Thoracic aorta (tissue), 2 donors: ENCODE measurements at places on chromosomes 2 and 18. TPM values are rescaled to one million over a fixed set of nuclear protein-coding genes. Genes with fewer than 3 reads are reported as not detected.

DNA sequence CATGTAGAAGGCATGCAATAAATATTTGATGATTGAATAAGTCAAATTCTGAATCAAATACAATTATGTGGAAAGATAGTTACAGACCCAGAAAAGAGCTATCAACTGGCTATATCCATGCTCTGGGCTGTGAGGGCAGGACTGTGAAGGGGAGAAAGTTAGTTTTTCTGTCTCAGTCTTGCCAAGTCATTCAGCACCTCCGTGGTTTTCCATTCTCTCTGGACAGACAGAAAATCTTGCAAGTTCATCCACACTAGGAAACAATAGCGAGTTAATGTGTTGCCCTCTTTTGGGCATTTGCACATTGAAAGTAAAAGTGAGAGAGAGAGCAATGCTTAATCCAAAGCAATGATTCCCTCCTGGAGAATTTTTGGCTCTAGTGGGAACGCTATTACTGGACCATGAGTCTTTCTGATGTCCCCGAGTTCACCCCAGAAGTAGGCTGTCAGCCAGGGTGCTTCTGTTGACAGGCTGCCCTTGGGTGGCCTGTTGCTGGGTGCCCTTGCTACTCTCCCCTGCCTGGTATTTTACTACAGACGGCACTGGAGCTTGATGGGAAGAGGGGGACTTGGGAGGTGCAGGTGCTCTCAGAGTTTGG, 238.3 kb downstream of the LOXHD1 start:
- H3K27ac ChIP-seq = peak overlapping the region; percentile 60
- peaks cover 3% of the 10 kb centered on the region for H3K4me1 ChIP-seq
- peak; percentile 25 for DNase-seq
- H3K27me3 ChIP-seq = no peaks in the 10 kb centered on the region
- no peaks in the 10 kb centered on the region for H3K36me3 ChIP-seq
- H3K4me3 ChIP-seq = peak overlapping the region; percentile 36

- H3K4me3 ChIP-seq = no peak overlapping the region
- H3K27ac ChIP-seq = no peak overlapping the region
- H3K4me1 ChIP-seq = peaks cover 6% of the 10 kb centered on the region
- no peaks in the 10 kb centered on the region for H3K27me3 ChIP-seq
Observed at GRCh38 chr2:169232551-169233154, 129.7 kb downstream of the LRP2 start.

GRCh38 chr2:152481881-152482583, 147.1 kb downstream of the FMNL2 start:
- no peaks in the 10 kb centered on the region for H3K27me3 ChIP-seq
- H3K4me1 ChIP-seq = peaks cover 12% of the 10 kb centered on the region
- H3K36me3 ChIP-seq = no peaks in the 10 kb centered on the region
- H3K4me3 ChIP-seq = no peak overlapping the region
- H3K27ac ChIP-seq = no peak overlapping the region
- no peak for DNase-seq

- no peaks in the 10 kb centered on the region for H3K4me1 ChIP-seq
- no peak overlapping the region for H3K27ac ChIP-seq
- H3K4me3 ChIP-seq = no peak overlapping the region
- no peaks in the 10 kb centered on the region for H3K36me3 ChIP-seq
- H3K27me3 ChIP-seq = no peaks in the 10 kb centered on the region
- DNase-seq = no peak
Observed at GRCh38 chr18:6498289-6498856, 83.7 kb upstream of the L3MBTL4 start.

GRCh38 chr2:8992643-8993042, 10.8 kb downstream of the MBOAT2 start:
- H3K27me3 ChIP-seq = no peaks in the 10 kb centered on the region
- no peak overlapping the region for H3K27ac ChIP-seq
- no peaks in the 10 kb centered on the region for H3K36me3 ChIP-seq

GRCh38 chr2:234996069-234996940, 44.5 kb downstream of the SH3BP4 start:
- no peaks in the 10 kb centered on the region for H3K27me3 ChIP-seq
- H3K27ac ChIP-seq = no peak overlapping the region
- no peak for DNase-seq
- H3K4me1 ChIP-seq = peaks cover 32% of the 10 kb centered on the region

GRCh38 chr18:9737006-9737405, 28.9 kb downstream of the RAB31 start:
- DNase-seq = no peak
- H3K27me3 ChIP-seq = no peaks in the 10 kb centered on the region
- no peak overlapping the region for H3K27ac ChIP-seq
- H3K36me3 ChIP-seq = no peaks in the 10 kb centered on the region

DNA sequence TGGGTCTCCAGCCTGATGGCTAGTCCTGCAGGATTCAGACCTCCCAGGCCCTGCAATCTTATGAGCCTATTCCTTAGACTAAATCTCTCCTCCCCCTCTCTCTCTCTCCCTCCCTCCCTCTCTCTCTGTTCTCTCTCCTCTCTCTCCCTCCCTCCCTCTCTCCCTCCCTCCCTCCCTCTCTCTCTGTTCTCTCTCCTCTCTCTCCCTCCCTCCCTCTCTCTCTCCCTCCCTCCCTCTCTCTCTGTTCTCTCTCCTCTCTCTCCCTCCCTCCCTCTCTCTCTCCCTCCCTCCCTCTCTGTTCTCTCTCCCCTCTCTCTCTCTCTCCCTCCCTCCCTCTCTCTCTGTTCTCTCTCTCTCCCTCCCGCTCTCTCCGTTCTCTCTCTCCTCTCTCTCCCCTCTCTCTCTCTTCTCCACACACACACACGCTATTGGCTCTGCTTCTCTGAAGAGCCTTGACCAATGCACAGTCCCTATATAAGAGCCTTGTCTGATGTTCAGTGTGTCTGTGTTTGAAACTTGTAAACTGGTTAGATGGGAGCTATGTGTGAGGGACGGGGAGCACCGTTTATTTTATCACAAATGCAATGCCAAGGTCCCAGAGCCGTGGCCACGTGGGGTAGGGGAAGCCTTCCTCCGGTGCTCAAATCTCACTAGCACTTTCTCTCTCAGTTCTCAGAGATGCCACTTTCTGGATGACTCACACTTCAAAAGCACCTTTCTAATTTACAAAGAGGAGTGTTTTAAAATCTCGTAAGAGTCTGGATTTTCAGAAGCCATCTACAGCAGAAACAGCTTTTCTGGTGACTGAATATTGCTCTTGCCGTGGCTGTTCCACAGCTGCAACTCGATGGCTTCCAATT, 9.4 kb upstream of the PRLH start:
- H3K4me1 ChIP-seq = no peaks in the 10 kb centered on the region
- no peaks in the 10 kb centered on the region for H3K36me3 ChIP-seq
- no peak for DNase-seq
- no peak overlapping the region for H3K27ac ChIP-seq
- no peak overlapping the region for H3K4me3 ChIP-seq

- H3K4me3 ChIP-seq = no peak overlapping the region
- no peaks in the 10 kb centered on the region for H3K36me3 ChIP-seq
- H3K27ac ChIP-seq = no peak overlapping the region
- H3K27me3 ChIP-seq = peaks cover 5% of the 10 kb centered on the region
Observed at GRCh38 chr2:127421871-127422558, 3.8 kb downstream of the PROC start.

DNA sequence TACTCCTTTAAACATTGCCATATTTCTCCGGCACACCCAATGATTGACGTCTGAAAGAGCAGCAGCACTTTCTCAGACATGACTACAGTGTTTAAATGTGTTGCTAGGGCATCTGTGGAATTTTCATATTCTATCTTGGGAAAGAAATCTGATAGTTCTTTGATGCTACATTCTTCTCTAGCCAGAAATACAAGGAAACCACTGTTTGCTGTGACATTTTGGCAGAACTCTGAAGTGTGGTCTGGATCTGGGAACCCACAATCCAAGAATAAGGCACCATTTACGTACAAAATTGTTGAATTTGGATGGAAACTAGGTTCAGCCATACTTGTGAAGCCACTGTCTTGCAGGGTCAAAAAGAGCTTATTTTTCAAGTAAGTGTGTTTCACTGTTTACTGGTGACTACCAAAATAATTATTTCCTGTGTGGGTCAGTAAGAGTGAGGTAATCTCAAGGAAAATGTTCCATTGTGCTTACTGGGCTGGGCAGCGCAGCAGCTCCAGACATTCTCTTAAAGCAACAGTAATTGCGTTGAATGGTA, 21.3 kb upstream of the CD28 start:
- no peaks in the 10 kb centered on the region for H3K27me3 ChIP-seq
- H3K4me3 ChIP-seq = peak overlapping the region; percentile 5
- H3K4me1 ChIP-seq = peaks cover 93% of the 10 kb centered on the region
- no peaks in the 10 kb centered on the region for H3K36me3 ChIP-seq
- DNase-seq = no peak

DNA sequence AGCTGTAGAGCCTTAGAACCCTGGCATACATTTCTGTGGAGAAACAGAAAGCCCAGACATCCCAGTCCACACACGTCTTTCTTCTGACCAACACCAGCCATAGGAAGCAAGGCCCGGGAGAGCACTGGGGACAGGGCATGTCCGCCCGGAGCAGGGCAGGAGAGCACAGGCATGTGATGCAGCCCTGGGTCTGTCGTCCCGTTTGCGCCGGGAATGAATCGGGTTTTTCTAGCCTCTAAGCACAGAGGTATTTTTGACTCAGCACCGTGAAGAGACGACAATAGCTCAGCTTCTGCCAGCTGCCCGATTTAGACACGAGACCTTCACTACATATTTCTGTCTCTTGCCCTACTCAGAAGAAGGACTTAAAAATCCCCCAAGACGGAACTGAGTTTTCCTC, 7.3 kb upstream of the AMMECR1L start:
- no peak overlapping the region for H3K4me3 ChIP-seq
- H3K4me1 ChIP-seq = peaks cover 5% of the 10 kb centered on the region
- H3K27ac ChIP-seq = no peak overlapping the region
- no peak for DNase-seq
- no peaks in the 10 kb centered on the region for H3K36me3 ChIP-seq

GRCh38 chr2:3442185-3442584, 62.7 kb downstream of the TRAPPC12 start:
- no peak overlapping the region for H3K27ac ChIP-seq
- no peaks in the 10 kb centered on the region for H3K4me1 ChIP-seq
- H3K27me3 ChIP-seq = no peaks in the 10 kb centered on the region
- DNase-seq = no peak

Gene LRATD1
- total RNA-seq = 6.6 TPM

Gene SLC16A14
- total RNA-seq = 0.54 TPM

Gene SNRPD1
- 7.8 TPM for total RNA-seq
